Effector memory CD4-positive, alpha-beta T cell (primary cell): ENCODE measurements at places on chromosomes 6 and 20.
A peak's percentile ranks its signal among the peaks of the same experiment; 100 is the strongest.

DNA sequence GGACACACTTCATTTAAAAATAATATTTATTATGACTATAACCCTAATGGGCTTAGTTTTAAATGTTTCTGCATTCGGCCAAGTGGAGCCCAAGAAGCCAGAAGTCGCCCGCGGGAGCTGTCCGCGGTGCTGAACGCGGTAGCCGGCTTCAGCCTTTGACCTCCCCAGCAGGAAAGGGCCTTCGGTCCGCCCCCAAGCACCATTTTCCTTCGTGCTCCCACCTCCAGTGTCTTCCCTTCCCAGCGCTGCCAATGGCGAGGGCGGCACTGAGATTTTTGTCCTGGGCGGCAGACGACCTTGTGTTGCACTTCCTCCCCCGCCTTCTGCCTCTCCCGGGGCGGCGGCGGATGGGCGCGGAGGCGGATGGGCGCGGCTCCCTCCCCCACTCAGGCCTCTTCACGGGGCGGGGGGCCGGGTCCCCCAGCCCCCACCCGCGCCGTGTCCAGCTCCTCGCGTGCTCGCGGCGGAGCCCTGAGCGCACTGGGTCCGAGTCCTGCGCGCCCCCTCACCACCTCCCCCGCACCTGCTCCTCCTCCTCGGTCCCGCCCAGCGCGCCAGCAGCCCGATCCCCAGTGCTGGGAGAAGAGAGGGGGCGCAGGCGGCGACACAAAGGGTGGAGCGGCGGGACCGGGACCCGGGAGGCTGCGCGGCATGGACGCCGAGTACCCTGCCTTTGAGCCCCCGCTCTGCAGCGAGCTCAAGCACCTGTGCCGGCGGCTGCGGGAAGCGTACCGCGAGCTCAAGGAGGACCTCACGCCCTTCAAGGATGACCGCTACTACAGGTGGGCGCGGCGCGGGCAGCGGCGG, 23.6 kb upstream of the TMEM181 start:
- peak; percentile 62 for DNase-seq
- peaks cover 12% of the 10 kb centered on the region for H3K4me1 ChIP-seq
- H3K36me3 ChIP-seq: no peaks in the 10 kb centered on the region
- H3K27ac ChIP-seq: no peak overlapping the region
- H3K27me3 ChIP-seq: no peaks in the 10 kb centered on the region

- no peak overlapping the region for H3K4me3 ChIP-seq
- no peak for DNase-seq
- H3K4me1 ChIP-seq: no peaks in the 10 kb centered on the region
- H3K36me3 ChIP-seq: no peaks in the 10 kb centered on the region
- H3K27me3 ChIP-seq: no peaks in the 10 kb centered on the region
- H3K27ac ChIP-seq: no peak overlapping the region
Observed at GRCh38 chr6:17877196-17877894, 110.1 kb downstream of the KIF13A start.

GRCh38 chr6:32092760-32093497, 16.2 kb downstream of the TNXB start:
- peaks cover 6% of the 10 kb centered on the region for H3K4me1 ChIP-seq
- no peak overlapping the region for H3K27ac ChIP-seq
- H3K27me3 ChIP-seq: peaks cover 23% of the 10 kb centered on the region
- H3K36me3 ChIP-seq: no peaks in the 10 kb centered on the region
- DNase-seq: no peak

DNA sequence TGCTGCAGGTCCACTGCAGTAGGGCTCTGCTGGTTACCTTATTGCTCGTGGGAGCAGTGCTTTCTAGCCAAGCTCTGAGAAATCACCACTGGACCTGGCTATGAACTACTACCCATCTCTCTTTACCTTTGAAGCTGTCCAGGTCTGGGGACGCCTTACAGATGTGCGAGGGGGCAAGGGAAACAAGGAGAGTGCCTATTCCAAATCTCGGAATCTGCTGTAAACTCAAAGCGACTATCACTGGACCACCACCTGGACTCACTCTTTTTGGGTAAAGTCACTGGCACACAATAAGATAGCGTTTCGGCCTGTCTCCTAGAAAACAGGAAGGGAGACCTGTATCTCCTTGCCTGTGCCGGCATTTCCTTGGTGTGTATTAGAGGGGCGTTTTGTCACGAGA, 5.3 kb downstream of the NRN1 start:
- no peak overlapping the region for H3K4me3 ChIP-seq
- no peak overlapping the region for H3K27ac ChIP-seq
- peaks cover 65% of the 10 kb centered on the region for H3K4me1 ChIP-seq
- DNase-seq: no peak
- no peaks in the 10 kb centered on the region for H3K36me3 ChIP-seq

- H3K27me3 ChIP-seq: no peaks in the 10 kb centered on the region
- no peak for DNase-seq
- H3K27ac ChIP-seq: peak overlapping the region; percentile 85
- H3K36me3 ChIP-seq: peaks cover 10% of the 10 kb centered on the region
Observed at GRCh38 chr6:31737315-31737990, 1.1 kb upstream of the CLIC1 start.

GRCh38 chr6:146595972-146596731, 2.6 kb upstream of the ADGB start:
- no peaks in the 10 kb centered on the region for H3K36me3 ChIP-seq
- DNase-seq: no peak
- H3K4me3 ChIP-seq: no peak overlapping the region
- H3K27me3 ChIP-seq: no peaks in the 10 kb centered on the region
- no peak overlapping the region for H3K27ac ChIP-seq

GRCh38 chr20:32663335-32664011, 10.3 kb downstream of the C20orf203 start:
- no peaks in the 10 kb centered on the region for H3K4me1 ChIP-seq
- H3K4me3 ChIP-seq: no peak overlapping the region
- no peaks in the 10 kb centered on the region for H3K36me3 ChIP-seq
- H3K27ac ChIP-seq: no peak overlapping the region

DNA sequence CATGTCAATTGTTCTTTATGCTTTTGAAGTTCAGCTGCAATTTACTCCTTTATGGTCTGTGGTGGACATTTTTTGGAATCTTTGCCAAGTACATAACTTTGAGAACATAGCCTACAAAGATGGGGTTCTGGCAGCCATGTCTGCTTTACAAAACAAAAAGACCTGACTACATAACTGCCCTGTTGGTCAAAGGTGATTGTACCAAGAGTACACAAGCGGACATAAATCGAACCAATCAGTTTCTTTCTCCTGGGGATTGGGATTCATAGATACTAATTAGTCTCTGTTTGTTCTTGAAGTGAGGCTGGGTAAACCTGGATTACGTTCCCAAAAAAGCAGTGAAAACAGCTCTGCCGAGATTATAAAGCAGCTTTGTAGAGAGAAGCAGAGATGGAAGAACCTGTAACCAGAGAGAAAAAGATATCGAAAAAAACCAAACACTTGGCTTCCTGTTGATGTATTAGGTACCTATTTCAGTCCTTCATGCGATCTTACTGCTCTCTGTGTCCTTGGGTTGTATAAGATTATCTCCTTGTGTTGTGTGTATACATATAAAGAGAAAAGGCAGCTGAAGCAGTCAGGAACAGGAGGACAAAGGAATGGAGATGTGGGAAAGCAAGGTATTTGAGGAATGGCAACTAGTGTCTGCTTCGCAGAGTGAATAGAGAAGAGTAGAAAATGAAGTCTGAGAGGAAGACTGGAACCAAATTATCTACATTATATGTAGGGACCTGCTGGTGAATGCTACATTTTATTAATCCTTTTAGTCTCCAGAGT, 2.7 kb upstream of the ZFAND3 start:
- H3K4me1 ChIP-seq: peaks cover 16% of the 10 kb centered on the region
- H3K4me3 ChIP-seq: no peak overlapping the region
- no peaks in the 10 kb centered on the region for H3K36me3 ChIP-seq
- H3K27ac ChIP-seq: no peak overlapping the region
